ENCODE measurements at places on chromosomes 2 and 18.

- H3K36me3 ChIP-seq = peaks cover 50% of the 10 kb centered on the region
- no peak for DNase-seq
Measured at GRCh38 chr18:12554796-12555388, 103.0 kb downstream of the SPIRE1 start.

DNA sequence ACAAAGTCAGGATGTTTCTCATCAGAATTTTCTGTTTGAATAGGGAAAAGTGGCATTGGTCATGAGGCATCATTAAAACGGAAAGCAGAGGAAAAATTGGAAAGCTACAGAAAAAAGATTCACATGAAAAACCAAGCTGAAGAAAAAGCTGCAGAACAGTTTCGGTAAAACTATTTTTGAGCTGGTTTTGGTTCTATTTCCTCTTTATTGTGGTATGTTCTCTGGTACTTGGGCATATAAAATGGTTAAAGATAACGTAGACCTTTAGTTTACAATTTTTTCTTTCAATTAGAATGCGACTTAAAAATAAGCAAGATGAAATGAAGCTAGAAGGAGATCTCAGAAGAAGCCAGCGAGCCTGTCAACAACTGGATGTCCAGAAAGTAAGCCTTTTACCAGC, 7.6 kb downstream of the GPATCH11 start:
- no peak for DNase-seq
- no peak overlapping the region for H3K4me3 ChIP-seq
- no peaks in the 10 kb centered on the region for H3K4me1 ChIP-seq

- H3K27me3 ChIP-seq = no peaks in the 10 kb centered on the region
- peaks cover 7% of the 10 kb centered on the region for H3K4me1 ChIP-seq
- no peak for DNase-seq
- no peak overlapping the region for H3K4me3 ChIP-seq
- no peak overlapping the region for H3K27ac ChIP-seq
Measured at GRCh38 chr2:36781907-36782720, 85.6 kb downstream of the VIT start.

DNA sequence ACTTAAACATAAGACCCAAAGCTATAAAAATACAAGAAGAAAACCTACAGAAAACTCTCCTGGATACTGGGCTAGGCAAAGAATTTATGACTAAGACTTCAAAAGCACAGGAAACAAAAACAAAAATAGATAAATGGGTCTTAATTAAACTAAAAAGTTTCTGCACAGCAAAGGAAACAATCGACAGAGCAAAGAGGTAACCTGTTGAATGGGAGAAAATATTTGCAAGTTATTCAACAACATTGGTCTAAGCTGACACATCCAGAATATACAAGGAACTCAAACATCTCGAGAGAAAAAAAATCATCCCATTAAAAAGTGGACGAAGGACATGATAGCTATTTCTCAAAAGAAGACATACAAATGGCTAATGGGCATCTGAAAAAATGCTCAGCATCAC, 72.3 kb upstream of the RBBP8 start:
- no peak overlapping the region for H3K4me3 ChIP-seq
- no peaks in the 10 kb centered on the region for H3K4me1 ChIP-seq
- no peak overlapping the region for H3K27ac ChIP-seq
- DNase-seq = no peak

DNA sequence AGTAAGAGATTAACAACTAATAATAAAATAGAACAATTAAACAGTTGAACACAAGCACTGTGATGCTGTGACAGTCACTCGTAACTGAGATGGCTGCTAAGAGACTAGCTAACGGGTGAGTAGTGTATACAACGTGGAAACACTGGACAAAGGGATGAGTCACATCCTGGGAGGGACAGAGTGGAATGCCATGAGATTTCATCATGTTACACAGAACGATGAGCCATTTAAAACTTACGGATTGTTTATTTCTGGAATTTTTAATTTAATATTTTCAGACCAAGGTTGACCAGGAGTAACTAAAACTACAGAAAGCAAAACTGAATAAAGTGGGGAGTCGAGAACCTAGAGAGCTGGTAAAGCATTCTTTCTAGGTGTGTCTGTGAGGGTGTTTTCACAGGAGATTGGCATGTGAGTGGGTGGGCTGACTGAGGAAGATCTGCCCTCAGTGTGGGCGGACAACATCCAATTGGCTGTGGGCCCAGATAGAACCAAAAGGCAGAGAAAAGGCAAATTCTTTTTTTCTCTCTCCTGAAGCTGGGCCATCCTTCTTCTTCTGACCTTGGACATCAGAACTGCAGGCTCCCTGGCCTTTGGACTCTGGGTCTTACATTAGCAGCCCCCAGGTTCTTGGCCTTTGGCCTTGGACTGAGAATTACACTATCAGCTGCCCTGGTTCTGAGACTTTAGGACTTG, 14.6 kb downstream of the TMSB10 start:
- no peaks in the 10 kb centered on the region for H3K4me1 ChIP-seq
- no peak overlapping the region for H3K4me3 ChIP-seq
- no peak for DNase-seq
- no peaks in the 10 kb centered on the region for H3K27me3 ChIP-seq

GRCh38 chr2:136527560-136527959, 237.8 kb upstream of the THSD7B start:
- DNase-seq = peak; percentile 50
- H3K27me3 ChIP-seq = no peaks in the 10 kb centered on the region
- no peak overlapping the region for H3K4me3 ChIP-seq
- H3K4me1 ChIP-seq = no peaks in the 10 kb centered on the region

DNA sequence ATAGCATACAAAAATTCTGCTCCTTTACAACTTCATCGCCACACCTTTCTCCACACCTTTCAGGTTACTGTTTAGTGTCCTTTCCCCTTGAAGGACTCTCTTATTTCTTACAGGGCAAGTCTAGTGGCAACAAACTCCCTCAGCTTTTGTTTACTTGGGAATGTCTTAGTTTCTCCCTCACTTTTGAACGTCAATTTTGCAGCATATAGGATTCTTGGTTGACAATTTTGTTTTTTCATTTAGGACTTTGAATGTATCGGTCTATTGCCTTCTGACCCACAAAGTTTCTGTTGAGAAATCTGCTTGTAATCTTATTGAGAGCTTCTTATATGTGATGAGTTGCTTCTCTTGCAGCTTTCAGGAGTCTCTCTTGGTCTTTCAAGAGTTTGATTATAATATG, 43.5 kb downstream of the SLC39A10 start:
- peaks cover 14% of the 10 kb centered on the region for H3K36me3 ChIP-seq
- no peak overlapping the region for H3K27ac ChIP-seq
- DNase-seq = no peak

- H3K27ac ChIP-seq = no peak overlapping the region
- no peak overlapping the region for H3K4me3 ChIP-seq
- no peak for DNase-seq
- H3K27me3 ChIP-seq = no peaks in the 10 kb centered on the region
- no peaks in the 10 kb centered on the region for H3K36me3 ChIP-seq
Measured at GRCh38 chr18:54742659-54743604, 85.3 kb upstream of the RAB27B start.

DNA sequence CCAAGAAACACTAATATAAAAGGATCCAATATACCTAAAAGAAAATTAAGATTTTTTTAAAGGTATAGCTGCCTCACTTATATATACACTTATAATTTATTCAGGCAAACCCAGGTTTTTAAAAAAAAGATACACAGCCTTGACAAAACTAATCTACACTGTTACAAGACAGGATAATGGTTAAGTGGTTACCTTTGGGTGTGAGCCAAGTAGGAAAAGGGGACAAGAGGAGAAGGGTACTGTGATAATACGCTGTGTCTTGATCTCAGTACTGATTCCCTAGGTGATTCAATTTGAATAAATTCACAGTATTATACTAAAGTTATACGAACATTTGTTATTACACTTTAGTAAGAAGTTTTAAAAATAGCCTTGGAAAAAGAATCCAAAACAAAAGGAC, 30.6 kb downstream of the KLHL41 start:
- H3K36me3 ChIP-seq = peaks cover 35% of the 10 kb centered on the region
- H3K4me3 ChIP-seq = no peak overlapping the region
- H3K27me3 ChIP-seq = no peaks in the 10 kb centered on the region
- H3K27ac ChIP-seq = no peak overlapping the region

GRCh38 chr18:10289951-10290637, 164.3 kb upstream of the APCDD1 start:
- no peaks in the 10 kb centered on the region for H3K4me1 ChIP-seq
- DNase-seq = no peak
- no peak overlapping the region for H3K4me3 ChIP-seq
- H3K27me3 ChIP-seq = no peaks in the 10 kb centered on the region

- peaks cover 2% of the 10 kb centered on the region for H3K4me1 ChIP-seq
- no peaks in the 10 kb centered on the region for H3K36me3 ChIP-seq
- no peak overlapping the region for H3K4me3 ChIP-seq
- no peak overlapping the region for H3K27ac ChIP-seq
- no peaks in the 10 kb centered on the region for H3K27me3 ChIP-seq
Measured at GRCh38 chr2:177320596-177320995, 56.1 kb upstream of the NFE2L2 start.

- H3K36me3 ChIP-seq = no peaks in the 10 kb centered on the region
- no peaks in the 10 kb centered on the region for H3K27me3 ChIP-seq
- H3K4me3 ChIP-seq = no peak overlapping the region
- no peak overlapping the region for H3K27ac ChIP-seq
Measured at GRCh38 chr2:163834221-163834620, 98.4 kb upstream of the FIGN start.

GRCh38 chr2:235268535-235268934, 225.3 kb upstream of the AGAP1 start:
- H3K4me1 ChIP-seq = no peaks in the 10 kb centered on the region
- no peaks in the 10 kb centered on the region for H3K27me3 ChIP-seq
- no peak overlapping the region for H3K27ac ChIP-seq

DNA sequence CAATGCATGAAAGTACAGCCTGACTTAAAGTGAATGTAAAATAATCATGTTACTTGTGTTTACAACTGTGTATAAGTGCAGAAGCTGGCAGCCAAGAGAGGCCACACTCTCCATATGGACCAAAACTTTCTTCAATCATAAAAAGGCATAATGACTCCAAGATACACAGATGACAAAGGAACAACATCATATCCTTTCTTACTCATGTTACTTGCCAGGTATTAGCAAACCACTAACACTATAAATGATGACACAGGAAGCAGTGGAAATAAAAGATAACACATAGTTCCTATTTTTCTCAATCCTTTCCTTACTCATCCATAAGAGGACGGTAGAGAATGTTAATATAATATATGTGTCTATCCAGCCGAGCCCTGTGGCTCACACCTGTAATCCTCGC, 400.0 kb upstream of the CDH2 start:
- no peaks in the 10 kb centered on the region for H3K4me1 ChIP-seq
- no peak for DNase-seq
- H3K36me3 ChIP-seq = no peaks in the 10 kb centered on the region
- H3K27ac ChIP-seq = no peak overlapping the region
- H3K4me3 ChIP-seq = no peak overlapping the region

- no peaks in the 10 kb centered on the region for H3K27me3 ChIP-seq
- no peak for DNase-seq
- no peaks in the 10 kb centered on the region for H3K36me3 ChIP-seq
- no peak overlapping the region for H3K4me3 ChIP-seq
Measured at GRCh38 chr2:231905026-231905425, 21.2 kb downstream of the NPPC start.

DNA sequence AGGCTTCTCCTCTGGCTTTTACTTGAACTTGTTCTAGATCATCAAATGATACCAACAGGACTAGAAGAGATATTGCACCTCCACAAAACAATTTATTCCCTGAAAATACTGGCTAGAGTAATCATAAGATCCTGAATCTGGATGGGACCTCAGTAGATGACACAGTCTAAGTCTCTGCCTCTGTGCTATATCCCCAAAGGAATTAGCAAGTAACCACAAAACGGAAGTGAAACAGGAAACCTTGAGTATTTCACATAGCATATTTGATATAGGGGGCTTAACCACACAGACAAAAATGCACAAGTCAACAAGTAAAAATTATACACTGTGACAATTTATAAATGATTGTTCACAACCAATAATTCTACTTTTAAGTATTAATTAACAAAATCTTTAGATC, 456.9 kb upstream of the TNP1 start:
- no peak for DNase-seq
- no peak overlapping the region for H3K4me3 ChIP-seq
- no peak overlapping the region for H3K27ac ChIP-seq
- H3K36me3 ChIP-seq = peaks cover 7% of the 10 kb centered on the region
- no peaks in the 10 kb centered on the region for H3K27me3 ChIP-seq

GRCh38 chr2:100391735-100392515, 25.5 kb downstream of the CHST10 start:
- DNase-seq = no peak
- H3K36me3 ChIP-seq = peaks cover 28% of the 10 kb centered on the region
- H3K4me3 ChIP-seq = no peak overlapping the region

GRCh38 chr2:127153691-127154158, 46.8 kb upstream of the BIN1 start:
- DNase-seq = no peak
- peaks cover 4% of the 10 kb centered on the region for H3K36me3 ChIP-seq

- no peak overlapping the region for H3K27ac ChIP-seq
- no peaks in the 10 kb centered on the region for H3K4me1 ChIP-seq
- H3K27me3 ChIP-seq = no peaks in the 10 kb centered on the region
- no peak overlapping the region for H3K4me3 ChIP-seq
- DNase-seq = no peak
Measured at GRCh38 chr18:75154259-75154658, 54.7 kb downstream of the PTGR3 start.

GRCh38 chr2:233084488-233084887, 24.3 kb downstream of the INPP5D start:
- no peaks in the 10 kb centered on the region for H3K36me3 ChIP-seq
- no peak overlapping the region for H3K4me3 ChIP-seq
- no peak overlapping the region for H3K27ac ChIP-seq
- no peak for DNase-seq

GRCh38 chr18:59834267-59834666, 65.5 kb upstream of the PMAIP1 start:
- DNase-seq = no peak
- H3K27me3 ChIP-seq = no peaks in the 10 kb centered on the region
- H3K4me1 ChIP-seq = peaks cover 3% of the 10 kb centered on the region
- peak overlapping the region; percentile 53 for H3K4me3 ChIP-seq

- no peak overlapping the region for H3K27ac ChIP-seq
- no peaks in the 10 kb centered on the region for H3K4me1 ChIP-seq
- no peaks in the 10 kb centered on the region for H3K27me3 ChIP-seq
- DNase-seq = no peak
- no peak overlapping the region for H3K4me3 ChIP-seq
Measured at GRCh38 chr18:13617826-13618515, 108.4 kb downstream of the FAM210A start.

Measured in H9 (cell line).